ENCODE measurements at places on chromosomes 4 and X. TPM values are rescaled to one million over a fixed set of nuclear protein-coding genes. Genes with fewer than 3 reads are reported as not detected.
A peak's percentile ranks its signal among the peaks of the same experiment; 100 is the strongest.

Gene FAM9C
- 0.28 TPM for total RNA-seq

Gene PSAPL1
- total RNA-seq = 0.55 TPM

Gene ARHGAP24
- 30.8 TPM for total RNA-seq

Gene ARX
- total RNA-seq = not detected

Gene ITM2A
- total RNA-seq = 36.2 TPM

Gene KLB
- 0.51 TPM for total RNA-seq

Gene STPG2
- total RNA-seq = 1.6 TPM

Gene TEX13C
- total RNA-seq = not detected

Gene CWH43
- total RNA-seq = 1.5 TPM

Gene ART3
- total RNA-seq = not detected

Gene ASB5
- 0.40 TPM for total RNA-seq

Gene ADH1B
- total RNA-seq = 364 TPM

Gene DMP1
- not detected for total RNA-seq

Gene GLUD2
- 2.5 TPM for total RNA-seq

Gene COL4A6
- 16.7 TPM for total RNA-seq

Gene N4BP2
- 33.6 TPM for total RNA-seq

Gene PRICKLE3
- total RNA-seq = 10.0 TPM

Gene NSG1
- total RNA-seq = 2.4 TPM

GRCh38 chr4:16938512-16939040, 40.1 kb upstream of the LDB2 start:
- no peaks in the 10 kb centered on the region for H3K4me1 ChIP-seq
- no peak overlapping the region for H3K27ac ChIP-seq
- H3K4me3 ChIP-seq = no peak overlapping the region
- H3K36me3 ChIP-seq = no peaks in the 10 kb centered on the region

DNA sequence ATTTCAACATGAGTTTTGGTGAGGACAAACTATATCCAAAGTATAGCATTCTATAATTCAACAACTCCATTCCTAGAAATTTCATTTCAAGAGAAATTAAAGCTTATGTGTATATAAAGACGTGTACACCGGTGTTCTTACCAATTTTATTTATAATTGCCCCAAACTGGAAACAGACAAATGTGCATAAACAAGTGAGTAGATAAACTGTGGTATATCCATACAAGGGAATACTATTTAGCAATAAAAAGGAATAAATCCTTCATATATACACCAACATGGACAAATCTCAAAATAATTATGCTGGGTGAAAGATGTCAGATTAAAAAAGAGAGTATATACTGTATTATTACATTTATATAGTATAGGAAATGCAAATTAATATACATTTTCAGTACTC, 19.9 kb downstream of the HNRNPH2 start:
- no peaks in the 10 kb centered on the region for H3K27me3 ChIP-seq
- H3K4me1 ChIP-seq = no peaks in the 10 kb centered on the region
- DNase-seq = no peak
- no peak overlapping the region for H3K27ac ChIP-seq

- DNase-seq = no peak
- no peaks in the 10 kb centered on the region for H3K4me1 ChIP-seq
- no peak overlapping the region for H3K27ac ChIP-seq
- no peaks in the 10 kb centered on the region for H3K36me3 ChIP-seq
- H3K4me3 ChIP-seq = no peak overlapping the region
- no peaks in the 10 kb centered on the region for H3K27me3 ChIP-seq
Observed at GRCh38 chrX:34275699-34276098, 143.6 kb upstream of the FAM47A start.

DNA sequence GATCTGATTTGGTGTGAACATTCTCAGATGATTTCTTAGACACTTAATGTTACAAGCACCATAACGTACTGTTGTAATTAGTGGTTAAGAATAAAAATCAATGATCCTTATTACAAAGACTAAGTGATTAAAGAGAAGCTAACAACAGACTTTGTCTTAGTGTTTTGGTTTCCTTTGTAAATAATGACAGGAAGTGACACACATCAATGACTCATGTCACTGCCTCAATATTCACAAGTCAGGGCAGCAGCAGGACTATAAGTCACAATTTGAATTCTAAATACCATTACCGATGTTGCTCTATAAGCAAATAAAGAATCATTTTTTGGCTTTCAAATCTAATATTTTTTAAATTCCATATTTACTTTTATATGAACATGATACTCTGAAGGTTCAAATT, 115.8 kb upstream of the FAT4 start:
- no peak overlapping the region for H3K27ac ChIP-seq
- H3K27me3 ChIP-seq = no peaks in the 10 kb centered on the region
- no peaks in the 10 kb centered on the region for H3K4me1 ChIP-seq
- H3K36me3 ChIP-seq = no peaks in the 10 kb centered on the region
- DNase-seq = no peak

DNA sequence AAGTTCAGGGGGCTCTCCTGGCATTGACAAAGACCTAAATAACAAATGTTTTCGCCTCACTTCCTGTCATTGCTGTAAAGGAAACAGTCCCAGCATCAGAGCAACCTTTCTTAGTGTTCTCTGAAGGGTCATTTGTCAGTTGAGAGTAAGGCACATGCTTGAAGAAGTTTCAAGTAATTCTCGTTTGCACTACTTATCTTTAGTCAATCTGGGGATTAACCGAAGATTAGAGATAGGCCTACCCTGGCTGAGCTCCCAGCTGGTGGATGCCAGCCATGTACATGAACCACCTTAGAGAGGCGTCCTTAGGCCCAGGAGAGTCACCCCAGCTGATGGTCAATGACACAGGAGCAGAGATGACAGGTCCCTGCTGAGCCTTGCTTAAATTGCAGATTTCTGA, 189.9 kb upstream of the PGRMC2 start:
- no peaks in the 10 kb centered on the region for H3K4me1 ChIP-seq
- DNase-seq = no peak
- H3K4me3 ChIP-seq = no peak overlapping the region
- no peaks in the 10 kb centered on the region for H3K27me3 ChIP-seq
- no peak overlapping the region for H3K27ac ChIP-seq
- no peaks in the 10 kb centered on the region for H3K36me3 ChIP-seq

- no peak for DNase-seq
- no peaks in the 10 kb centered on the region for H3K36me3 ChIP-seq
- H3K27ac ChIP-seq = no peak overlapping the region
- no peaks in the 10 kb centered on the region for H3K27me3 ChIP-seq
Observed at GRCh38 chrX:28889591-28890090, 302.4 kb downstream of the IL1RAPL1 start.

DNA sequence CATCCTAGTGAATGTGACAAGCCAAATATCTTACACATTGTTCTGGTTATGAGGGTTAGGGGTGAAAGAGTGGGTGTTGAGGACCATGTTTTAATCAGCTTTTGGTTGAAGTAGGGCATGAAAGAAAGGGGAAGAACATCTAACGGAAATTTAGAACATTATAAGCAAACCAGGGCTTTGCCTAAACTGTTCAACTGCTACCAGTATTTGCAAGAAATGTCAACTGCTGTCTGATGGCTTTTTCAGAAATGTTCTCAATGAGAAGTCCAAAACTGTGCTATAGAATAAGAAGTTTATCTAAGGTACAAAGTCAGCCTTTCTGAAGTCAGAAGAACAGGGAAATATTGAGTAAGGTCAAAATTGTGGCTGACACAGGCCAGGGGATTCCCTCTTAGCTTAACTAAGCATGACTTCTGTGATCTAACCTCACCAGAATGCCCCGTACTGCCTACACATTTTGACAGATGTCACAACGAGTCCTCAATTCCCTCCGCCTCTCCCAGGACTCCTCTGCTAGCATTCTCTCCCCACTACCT, 67.1 kb downstream of the DTHD1 start:
- no peak for DNase-seq
- H3K27ac ChIP-seq = no peak overlapping the region
- H3K36me3 ChIP-seq = no peaks in the 10 kb centered on the region

DNA sequence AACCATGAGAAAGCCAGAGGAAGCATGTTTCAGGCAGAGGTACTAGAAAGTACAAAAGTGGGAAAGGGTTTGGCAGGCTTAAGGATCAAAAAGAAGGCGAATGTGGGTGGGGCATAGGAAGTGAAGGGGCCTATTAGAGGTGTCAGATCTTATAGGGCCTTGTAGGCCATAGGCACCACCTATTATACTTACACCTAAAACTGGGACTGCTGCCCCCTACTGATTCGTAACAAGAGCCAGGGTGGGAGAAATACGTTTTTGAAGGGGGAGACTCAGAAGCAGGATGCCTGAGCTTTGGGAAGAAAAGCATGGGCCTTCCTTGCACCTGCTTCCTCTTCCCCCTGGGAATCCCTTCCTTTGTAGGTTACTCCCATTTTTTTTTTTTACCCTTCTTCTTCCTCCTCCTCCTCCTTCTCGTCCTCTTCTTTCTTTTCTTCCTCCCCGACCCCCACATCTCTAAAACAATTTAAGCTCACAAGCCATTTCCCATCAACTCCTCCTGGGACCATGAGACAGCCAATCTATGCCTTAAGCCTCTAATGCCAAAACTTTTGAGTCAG, 40.7 kb upstream of the GPC3 start:
- H3K36me3 ChIP-seq = no peaks in the 10 kb centered on the region
- H3K27me3 ChIP-seq = peaks cover 8% of the 10 kb centered on the region
- H3K4me1 ChIP-seq = no peaks in the 10 kb centered on the region
- DNase-seq = no peak
- H3K27ac ChIP-seq = no peak overlapping the region

- no peak overlapping the region for H3K27ac ChIP-seq
- no peaks in the 10 kb centered on the region for H3K36me3 ChIP-seq
- H3K27me3 ChIP-seq = no peaks in the 10 kb centered on the region
- no peak overlapping the region for H3K4me3 ChIP-seq
- no peak for DNase-seq
Observed at GRCh38 chrX:145533534-145533933, 284.1 kb upstream of the SLITRK2 start.

DNA sequence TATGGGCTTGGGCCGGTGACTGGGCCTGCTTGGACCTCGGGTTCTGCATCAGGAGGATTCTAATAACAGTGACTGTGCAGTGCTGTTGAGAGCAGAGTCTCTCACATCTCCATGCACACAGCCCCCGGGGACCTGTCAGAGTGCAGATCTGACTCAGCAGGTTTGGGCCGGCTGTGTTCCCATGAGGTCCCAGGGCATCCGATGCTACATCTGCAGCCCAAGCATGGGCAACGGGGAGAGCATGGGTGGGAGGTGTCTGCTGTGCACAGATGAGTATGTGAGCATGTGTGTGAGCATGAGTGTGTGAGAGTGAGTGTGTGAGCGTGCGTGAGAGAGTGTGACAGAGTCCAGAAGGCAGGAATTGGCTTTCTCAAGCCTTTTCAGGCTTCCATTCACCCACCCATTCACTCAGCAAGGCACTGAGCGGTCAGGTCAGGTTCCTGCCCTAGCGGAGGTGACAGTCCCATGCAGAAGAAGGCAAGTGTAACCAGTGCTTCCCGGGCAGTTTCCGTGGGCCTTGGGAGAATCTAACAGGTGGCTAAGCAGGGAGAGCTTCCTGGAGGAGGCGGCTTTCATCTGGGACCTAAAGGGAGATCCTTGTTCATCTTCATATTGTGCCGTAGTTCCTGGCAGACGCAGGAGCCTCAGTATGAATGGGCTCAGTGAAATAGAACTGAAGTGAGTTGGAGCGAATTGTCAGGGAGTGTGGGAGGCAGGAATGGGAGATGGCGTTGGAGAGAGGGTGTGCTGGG, 62.6 kb downstream of the SORCS2 start:
- no peaks in the 10 kb centered on the region for H3K36me3 ChIP-seq
- no peak overlapping the region for H3K27ac ChIP-seq
- H3K4me1 ChIP-seq = peaks cover 5% of the 10 kb centered on the region
- H3K4me3 ChIP-seq = no peak overlapping the region
- no peak for DNase-seq
- H3K27me3 ChIP-seq = no peaks in the 10 kb centered on the region

- no peak overlapping the region for H3K27ac ChIP-seq
- no peaks in the 10 kb centered on the region for H3K27me3 ChIP-seq
- DNase-seq = no peak
Observed at GRCh38 chr4:169675825-169676224, 55.4 kb downstream of the CLCN3 start.

DNA sequence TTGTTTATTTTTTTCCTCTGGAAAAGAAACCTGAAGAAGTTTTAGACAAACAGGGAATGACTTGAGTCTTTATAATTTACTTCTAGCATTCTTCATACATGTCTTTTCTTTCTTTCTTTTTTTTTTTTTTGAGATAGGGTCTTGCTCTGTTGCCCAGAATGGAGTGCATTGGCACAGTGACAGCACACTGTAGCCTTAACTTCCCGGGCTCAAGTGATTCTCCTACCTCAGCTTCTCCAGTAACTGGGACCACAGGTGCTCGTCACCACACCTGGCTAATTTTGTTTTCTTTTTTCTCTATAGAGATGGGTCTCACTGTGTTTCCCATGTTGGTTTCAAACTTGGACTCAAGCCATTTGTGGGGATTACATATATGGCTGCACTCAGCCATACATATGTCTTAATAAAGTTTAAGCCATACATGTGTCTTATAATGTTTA, 71.8 kb downstream of the RAPGEF2 start:
- no peak overlapping the region for H3K4me3 ChIP-seq
- H3K4me1 ChIP-seq = peaks cover 5% of the 10 kb centered on the region
- H3K27me3 ChIP-seq = peaks cover 4% of the 10 kb centered on the region
- H3K27ac ChIP-seq = peak overlapping the region; percentile 36
- no peak for DNase-seq
- no peaks in the 10 kb centered on the region for H3K36me3 ChIP-seq

GRCh38 chr4:35105486-35105885, 1138.8 kb downstream of the ARAP2 start:
- H3K27me3 ChIP-seq = no peaks in the 10 kb centered on the region
- H3K4me1 ChIP-seq = no peaks in the 10 kb centered on the region
- H3K27ac ChIP-seq = no peak overlapping the region

- no peaks in the 10 kb centered on the region for H3K27me3 ChIP-seq
- H3K36me3 ChIP-seq = no peaks in the 10 kb centered on the region
- no peaks in the 10 kb centered on the region for H3K4me1 ChIP-seq
- no peak for DNase-seq
- H3K27ac ChIP-seq = no peak overlapping the region
Observed at GRCh38 chr4:113328514-113328913, 279.1 kb downstream of the ANK2 start.

GRCh38 chrX:47662144-47662657, 3.2 kb upstream of the UXT start:
- H3K4me1 ChIP-seq = no peaks in the 10 kb centered on the region
- no peak for DNase-seq
- no peaks in the 10 kb centered on the region for H3K27me3 ChIP-seq

DNA sequence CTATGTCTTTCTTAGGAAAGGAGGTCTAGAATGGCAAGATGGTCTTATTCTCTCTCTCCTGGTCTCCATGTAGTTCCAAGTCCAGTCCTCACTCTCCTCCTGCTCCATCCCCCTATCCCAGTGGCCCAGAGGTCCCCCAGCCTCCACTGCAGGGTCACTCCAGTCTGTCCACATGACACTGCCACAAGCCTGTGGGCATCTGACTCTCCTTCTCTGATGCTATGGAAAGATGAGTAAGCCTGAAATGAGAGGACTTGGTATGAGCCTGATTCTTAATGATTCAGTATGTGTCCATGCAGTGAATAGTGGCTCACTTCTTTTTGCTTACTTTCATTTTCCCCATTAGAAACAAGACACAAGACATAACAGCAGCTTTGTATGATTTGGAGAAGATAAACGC, 516.8 kb upstream of the ADGRL3 start:
- H3K27me3 ChIP-seq = no peaks in the 10 kb centered on the region
- H3K36me3 ChIP-seq = no peaks in the 10 kb centered on the region
- no peak overlapping the region for H3K4me3 ChIP-seq
- no peak for DNase-seq
- H3K27ac ChIP-seq = no peak overlapping the region

GRCh38 chr4:82780752-82781231, 17.8 kb downstream of the SCD5 start:
- H3K4me1 ChIP-seq = peaks cover 22% of the 10 kb centered on the region
- H3K27ac ChIP-seq = peak overlapping the region; percentile 33
- peak; percentile 91 for DNase-seq
- H3K4me3 ChIP-seq = no peak overlapping the region
- no peaks in the 10 kb centered on the region for H3K36me3 ChIP-seq
- H3K27me3 ChIP-seq = no peaks in the 10 kb centered on the region
